ENCODE measurements at places on chromosomes 2 and 18. TPM values are rescaled to one million over a fixed set of nuclear protein-coding genes. Genes with fewer than 3 reads are reported as not detected.

DNA sequence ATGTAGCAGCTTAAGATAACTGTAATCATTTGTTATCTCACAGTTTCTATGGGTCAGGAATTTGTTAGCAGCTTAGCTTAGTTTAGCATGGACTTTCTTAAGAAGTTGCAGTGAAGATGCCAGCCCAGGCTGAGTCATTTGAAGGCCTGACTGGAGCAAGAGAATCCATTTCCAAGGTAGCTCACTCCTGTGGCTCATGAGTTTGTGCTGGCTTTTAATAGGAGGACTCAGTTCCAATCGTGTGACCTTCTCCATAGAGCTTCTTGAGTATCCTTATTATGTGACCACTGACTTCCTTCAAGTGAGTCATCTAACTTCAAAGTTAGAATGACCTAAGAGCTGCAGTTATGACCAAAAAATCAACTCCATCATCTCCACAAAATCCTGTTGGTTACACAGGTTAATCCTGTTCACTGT is 1.4 kb downstream of the GPATCH11 start:
- peaks cover 28% of the 10 kb centered on the region for H3K4me1 ChIP-seq
- peaks cover 25% of the 10 kb centered on the region for H3K36me3 ChIP-seq
- no peaks in the 10 kb centered on the region for H3K27me3 ChIP-seq
- H3K27ac ChIP-seq = no peak overlapping the region
- no peak overlapping the region for H3K4me3 ChIP-seq

- no peak overlapping the region for H3K4me3 ChIP-seq
- no peak overlapping the region for H3K27ac ChIP-seq
- no peaks in the 10 kb centered on the region for H3K36me3 ChIP-seq
- DNase-seq = no peak
- no peaks in the 10 kb centered on the region for H3K4me1 ChIP-seq
Measured at GRCh38 chr2:24576617-24577016, 85.6 kb downstream of the NCOA1 start.

DNA sequence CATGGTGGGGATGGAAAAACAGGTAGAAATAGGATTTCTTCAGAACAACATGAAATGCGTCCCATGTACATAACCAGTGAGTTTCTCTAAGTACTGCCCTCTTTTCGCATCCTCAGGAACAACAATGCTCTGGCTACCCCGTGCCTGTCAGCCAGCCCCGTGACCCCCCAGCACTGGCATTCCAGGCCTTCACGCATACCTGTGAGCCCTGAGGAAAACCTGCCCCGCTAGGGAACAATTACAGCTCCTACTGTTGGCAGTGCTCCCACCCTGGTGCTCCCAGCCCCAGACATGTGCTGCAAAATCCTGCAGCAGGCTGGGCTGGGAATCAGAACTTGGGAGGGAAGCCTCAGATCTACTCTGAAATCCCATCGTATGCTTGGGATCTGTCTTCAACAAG is 9.1 kb downstream of the SMAD7 start:
- H3K4me1 ChIP-seq = peaks cover 95% of the 10 kb centered on the region
- DNase-seq = peak; percentile 58
- peak overlapping the region; percentile 45 for H3K27ac ChIP-seq
- H3K36me3 ChIP-seq = peaks cover 23% of the 10 kb centered on the region

- H3K4me1 ChIP-seq = no peaks in the 10 kb centered on the region
- H3K27me3 ChIP-seq = no peaks in the 10 kb centered on the region
- peaks cover 100% of the 10 kb centered on the region for H3K36me3 ChIP-seq
- DNase-seq = no peak
- H3K27ac ChIP-seq = no peak overlapping the region
- H3K4me3 ChIP-seq = no peak overlapping the region
Measured at GRCh38 chr2:191001032-191001431, 12.9 kb downstream of the STAT1 start.

GRCh38 chr2:67631483-67631882 is 234.3 kb downstream of the ETAA1 start:
- H3K36me3 ChIP-seq = no peaks in the 10 kb centered on the region
- no peak for DNase-seq
- H3K27me3 ChIP-seq = no peaks in the 10 kb centered on the region
- H3K4me3 ChIP-seq = no peak overlapping the region

DNA sequence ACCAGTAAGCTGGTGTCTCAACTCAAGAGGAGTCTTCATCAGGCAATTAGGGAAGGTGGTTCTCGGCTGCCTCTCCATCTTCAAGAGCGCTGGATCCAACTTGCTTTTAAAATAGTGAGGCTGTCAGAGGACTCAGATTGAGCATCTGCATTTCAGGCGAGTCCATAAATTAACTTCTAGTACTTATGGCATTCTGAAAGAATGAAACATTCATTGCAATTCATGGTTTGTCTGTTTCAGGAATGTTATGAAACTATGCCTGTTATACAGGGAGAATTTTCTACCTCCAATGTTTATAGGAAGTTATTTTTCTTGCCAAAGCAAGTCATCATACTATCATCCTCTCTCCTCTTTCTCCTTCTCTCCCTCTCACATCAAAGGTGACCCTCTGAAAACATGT is 883.2 kb downstream of the SLC4A3 start:
- H3K4me1 ChIP-seq = no peaks in the 10 kb centered on the region
- no peaks in the 10 kb centered on the region for H3K36me3 ChIP-seq
- no peak overlapping the region for H3K4me3 ChIP-seq
- H3K27me3 ChIP-seq = no peaks in the 10 kb centered on the region

DNA sequence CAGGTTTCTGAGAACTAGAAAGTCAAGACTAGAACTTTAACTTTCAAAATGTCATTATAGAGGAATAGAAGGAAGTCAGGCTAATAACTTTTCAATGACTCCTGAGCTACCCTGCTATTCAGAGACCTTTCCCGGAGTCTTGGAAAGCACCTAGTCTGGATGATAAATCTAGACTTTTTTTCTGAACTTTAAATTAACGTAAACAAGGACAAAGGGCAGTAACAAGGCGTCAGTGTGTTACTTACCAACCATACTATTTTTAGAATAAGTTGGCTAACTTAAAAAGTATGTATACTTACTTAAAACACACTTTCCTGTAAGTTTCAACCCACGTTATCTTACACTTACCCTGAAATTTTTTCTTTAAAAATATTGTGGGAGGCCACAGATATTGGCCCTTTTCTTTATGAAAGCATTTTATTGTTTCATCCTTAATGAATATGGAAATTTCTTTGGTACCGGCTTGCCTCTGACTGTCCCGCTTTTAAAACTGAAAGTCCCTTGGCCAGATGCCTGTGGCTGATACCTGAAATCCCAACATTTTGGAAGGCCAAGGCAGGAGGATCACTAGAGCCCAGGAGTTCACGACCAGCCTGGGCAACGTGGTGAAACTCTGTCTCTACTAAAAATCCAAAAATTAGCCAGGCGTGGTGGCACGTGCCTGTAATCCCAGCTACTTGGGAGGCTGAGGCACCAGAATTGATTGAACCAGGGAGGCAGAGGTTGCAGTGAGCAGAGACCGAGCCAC is 9.7 kb downstream of the PMAIP1 start:
- no peak overlapping the region for H3K27ac ChIP-seq
- H3K4me1 ChIP-seq = no peaks in the 10 kb centered on the region
- DNase-seq = no peak
- H3K36me3 ChIP-seq = no peaks in the 10 kb centered on the region
- no peak overlapping the region for H3K4me3 ChIP-seq
- H3K27me3 ChIP-seq = no peaks in the 10 kb centered on the region

- H3K4me1 ChIP-seq = no peaks in the 10 kb centered on the region
- no peak overlapping the region for H3K27ac ChIP-seq
Measured at GRCh38 chr2:171568089-171568488, 45.8 kb downstream of the CYBRD1 start.

DNA sequence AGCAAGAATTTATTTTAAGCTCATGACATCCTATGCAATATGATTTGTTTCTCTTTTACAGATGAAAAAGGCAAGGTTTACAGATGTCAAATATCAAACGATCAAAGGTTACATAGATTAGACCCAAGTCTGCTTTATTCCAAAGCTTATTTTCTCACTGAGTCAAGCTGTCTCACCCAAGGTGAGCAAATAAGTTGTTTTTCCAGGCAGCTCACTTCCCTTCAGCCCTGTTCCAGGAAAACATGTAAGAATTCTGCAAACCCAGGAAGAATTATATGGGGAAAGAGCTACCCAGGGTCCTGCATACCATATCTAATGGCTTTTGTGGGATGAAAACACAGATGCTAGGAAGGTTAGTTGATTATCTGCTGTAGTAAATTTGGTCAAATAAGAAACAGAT is 57.7 kb upstream of the SCN9A start:
- no peak overlapping the region for H3K4me3 ChIP-seq
- no peak for DNase-seq
- no peaks in the 10 kb centered on the region for H3K27me3 ChIP-seq
- no peaks in the 10 kb centered on the region for H3K4me1 ChIP-seq
- no peaks in the 10 kb centered on the region for H3K36me3 ChIP-seq

GRCh38 chr18:10053861-10054260 is 140.0 kb downstream of the VAPA start:
- no peak overlapping the region for H3K4me3 ChIP-seq
- H3K36me3 ChIP-seq = no peaks in the 10 kb centered on the region
- no peaks in the 10 kb centered on the region for H3K27me3 ChIP-seq
- no peak for DNase-seq
- H3K4me1 ChIP-seq = peaks cover 26% of the 10 kb centered on the region

- H3K4me1 ChIP-seq = peaks cover 19% of the 10 kb centered on the region
- no peaks in the 10 kb centered on the region for H3K36me3 ChIP-seq
- H3K27me3 ChIP-seq = no peaks in the 10 kb centered on the region
- H3K27ac ChIP-seq = peak overlapping the region; percentile 44
- peak; percentile 94 for DNase-seq
Measured at GRCh38 chr2:24365051-24365450, 4.7 kb upstream of the ITSN2 start.

- H3K4me3 ChIP-seq = no peak overlapping the region
- H3K27me3 ChIP-seq = no peaks in the 10 kb centered on the region
- no peaks in the 10 kb centered on the region for H3K36me3 ChIP-seq
- H3K27ac ChIP-seq = no peak overlapping the region
Measured at GRCh38 chr2:48126162-48126561, 219.9 kb upstream of the FBXO11 start.

GRCh38 chr2:152355409-152355831 is 20.4 kb downstream of the FMNL2 start:
- no peaks in the 10 kb centered on the region for H3K27me3 ChIP-seq
- no peak for DNase-seq
- no peaks in the 10 kb centered on the region for H3K36me3 ChIP-seq
- peak overlapping the region; percentile 42 for H3K27ac ChIP-seq
- H3K4me3 ChIP-seq = no peak overlapping the region

GRCh38 chr18:5309888-5310470 is 14.5 kb upstream of the ZBTB14 start:
- H3K4me3 ChIP-seq = peak overlapping the region; percentile 33
- H3K36me3 ChIP-seq = no peaks in the 10 kb centered on the region

DNA sequence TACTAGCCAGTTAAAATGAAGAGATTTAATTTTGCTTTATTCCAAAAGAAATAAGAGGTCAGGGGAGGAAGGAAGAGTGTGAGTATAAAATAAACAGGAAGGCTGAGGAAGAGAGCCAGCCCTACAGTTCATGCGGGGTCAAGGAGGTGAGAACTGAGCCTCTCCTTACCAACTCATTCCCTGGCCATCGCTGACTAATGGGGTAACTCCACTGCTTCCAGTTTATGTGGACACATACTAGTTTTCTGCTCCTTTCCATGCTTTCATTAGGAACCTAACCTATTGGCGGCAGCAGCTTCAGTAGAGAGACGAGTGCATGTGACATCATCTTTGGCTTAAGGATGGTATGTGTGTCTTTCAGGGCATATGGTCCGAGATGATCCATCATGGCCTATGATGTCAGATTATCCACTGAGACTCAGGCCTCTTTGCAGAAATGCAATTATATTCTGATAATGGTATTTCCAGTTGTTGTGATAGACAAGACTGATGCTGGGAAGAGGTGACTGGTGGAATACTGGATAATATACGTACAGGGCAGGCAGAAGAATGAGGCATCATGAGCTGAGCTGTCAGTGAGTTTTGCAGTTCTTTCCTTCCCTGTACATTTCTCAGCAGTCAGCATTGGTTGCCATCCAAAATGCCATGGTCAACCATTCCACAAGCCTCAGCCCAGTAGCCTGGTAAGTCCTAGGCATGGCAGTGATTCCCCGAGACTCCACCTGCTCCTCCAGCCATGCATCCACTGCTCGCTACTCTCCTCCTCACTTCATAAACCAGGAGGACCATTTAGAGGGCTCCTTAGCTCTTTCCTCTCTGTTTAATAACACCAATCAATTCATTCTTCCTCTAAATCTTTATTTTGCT is 184.6 kb upstream of the OSR1 start:
- no peak for DNase-seq
- no peaks in the 10 kb centered on the region for H3K27me3 ChIP-seq
- H3K27ac ChIP-seq = no peak overlapping the region

GRCh38 chr2:158181171-158181570 is 79.5 kb downstream of the UPP2 start:
- no peaks in the 10 kb centered on the region for H3K27me3 ChIP-seq
- no peaks in the 10 kb centered on the region for H3K36me3 ChIP-seq
- no peak overlapping the region for H3K4me3 ChIP-seq
- no peak overlapping the region for H3K27ac ChIP-seq
- no peak for DNase-seq
- no peaks in the 10 kb centered on the region for H3K4me1 ChIP-seq

GRCh38 chr2:23614701-23615100 is 229.7 kb downstream of the KLHL29 start:
- no peaks in the 10 kb centered on the region for H3K36me3 ChIP-seq
- H3K27me3 ChIP-seq = no peaks in the 10 kb centered on the region
- peaks cover 17% of the 10 kb centered on the region for H3K4me1 ChIP-seq
- H3K27ac ChIP-seq = no peak overlapping the region
- no peak overlapping the region for H3K4me3 ChIP-seq
- DNase-seq = peak; percentile 38

- H3K27ac ChIP-seq = no peak overlapping the region
- DNase-seq = no peak
- H3K4me1 ChIP-seq = no peaks in the 10 kb centered on the region
- H3K4me3 ChIP-seq = no peak overlapping the region
Measured at GRCh38 chr18:5145168-5145825, 51.8 kb downstream of the AKAIN1 start.

DNA sequence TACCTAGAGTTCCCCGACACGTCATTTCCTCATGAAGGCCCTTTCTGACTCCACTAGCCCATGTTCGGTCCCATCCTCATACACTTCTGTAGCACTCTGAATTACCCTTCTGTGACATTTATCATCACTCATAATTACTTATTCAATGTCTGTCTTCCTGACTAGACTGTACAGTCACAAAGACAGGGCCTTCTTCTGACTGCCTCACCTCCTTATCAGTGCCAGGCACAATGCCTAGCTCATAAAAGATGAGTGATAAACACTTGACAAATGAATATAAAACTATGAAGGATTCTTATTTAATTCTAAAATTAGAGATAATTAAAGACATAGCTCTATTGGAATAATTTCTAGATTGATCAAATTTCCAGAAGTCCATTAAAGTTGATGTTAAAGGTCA is 1.4 kb upstream of the UBXN4 start:
- H3K27me3 ChIP-seq = no peaks in the 10 kb centered on the region
- DNase-seq = no peak
- no peaks in the 10 kb centered on the region for H3K36me3 ChIP-seq

- no peak overlapping the region for H3K27ac ChIP-seq
- no peaks in the 10 kb centered on the region for H3K4me1 ChIP-seq
- no peak for DNase-seq
- H3K36me3 ChIP-seq = no peaks in the 10 kb centered on the region
Measured at GRCh38 chr2:70367722-70368323, 66.0 kb upstream of the FAM136A start.

Gene ACVR1C
- total RNA-seq = 1.1 TPM

Gene CEP68
- 16.0 TPM for total RNA-seq

Gene DYNC2LI1
- 22.4 TPM for total RNA-seq

Gene EGR4
- not detected for total RNA-seq

Gene SERPINB3
- not detected for total RNA-seq

Gene WDR35
- 7.3 TPM for total RNA-seq

Gene ST6GAL2
- total RNA-seq = 2.5 TPM

Gene COL5A2
- 29.8 TPM for total RNA-seq

All from upper lobe of right lung (tissue), 1 donor.